SJCRH30 (cell line): ENCODE measurements at places on chromosomes 16 and 17. TPM values are rescaled to one million over a fixed set of nuclear protein-coding genes. Genes with fewer than 3 reads are reported as not detected.
A peak's percentile ranks its signal among the peaks of the same experiment; 100 is the strongest.

DNA sequence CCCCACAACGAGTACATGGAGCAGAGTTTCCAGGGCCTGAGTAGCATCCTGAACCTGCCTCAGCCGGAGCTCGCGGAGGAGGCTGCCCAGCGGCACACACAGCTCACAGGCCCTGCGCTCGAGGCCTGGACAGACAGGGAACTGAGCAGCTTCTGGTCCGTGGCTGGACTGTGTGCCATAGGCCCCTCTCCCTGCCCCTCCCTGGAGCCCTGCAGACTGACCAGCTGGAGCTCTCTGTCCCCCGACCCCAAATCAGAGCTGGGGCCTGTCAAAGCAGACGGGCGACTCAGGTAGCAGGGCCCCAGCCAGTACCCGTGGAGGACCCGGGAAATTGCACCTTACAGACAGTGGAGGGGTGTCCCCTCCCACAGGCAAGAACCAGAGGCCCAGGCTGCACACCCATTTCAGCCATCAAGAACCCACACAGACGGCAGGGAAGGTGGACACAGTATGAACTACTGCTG, 13.0 kb downstream of the MRPL27 start:
- peaks cover 6% of the 10 kb centered on the region for H3K36me3 ChIP-seq
- H3K4me1 ChIP-seq = no peaks in the 10 kb centered on the region
- H3K27ac ChIP-seq = no peak overlapping the region
- no peak for DNase-seq

GRCh38 chr16:11670171-11671131, 2.2 kb downstream of the SNN start:
- H3K4me1 ChIP-seq = peaks cover 18% of the 10 kb centered on the region
- DNase-seq = no peak
- no peak overlapping the region for H3K27ac ChIP-seq
- H3K36me3 ChIP-seq = no peaks in the 10 kb centered on the region
- H3K4me3 ChIP-seq = no peak overlapping the region
- no peaks in the 10 kb centered on the region for H3K27me3 ChIP-seq

- H3K27me3 ChIP-seq = no peaks in the 10 kb centered on the region
- H3K4me1 ChIP-seq = no peaks in the 10 kb centered on the region
- DNase-seq = no peak
- H3K4me3 ChIP-seq = no peak overlapping the region
These were observed 278.6 kb downstream of the HAPSTR1 start for GRCh38 chr16:9370061-9370491.

GRCh38 chr17:78884148-78884825, 18.7 kb downstream of the CEP295NL start:
- H3K4me3 ChIP-seq = peak overlapping the region; percentile 48
- H3K36me3 ChIP-seq = no peaks in the 10 kb centered on the region
- peak; percentile 56 for DNase-seq

GRCh38 chr16:2774161-2774891, 2.8 kb downstream of the ELOB start:
- no peak overlapping the region for H3K27ac ChIP-seq
- H3K4me3 ChIP-seq = no peak overlapping the region
- H3K36me3 ChIP-seq = peaks cover 38% of the 10 kb centered on the region
- peaks cover 8% of the 10 kb centered on the region; the same call in 1 of the 2 replicates for H3K4me1 ChIP-seq

DNA sequence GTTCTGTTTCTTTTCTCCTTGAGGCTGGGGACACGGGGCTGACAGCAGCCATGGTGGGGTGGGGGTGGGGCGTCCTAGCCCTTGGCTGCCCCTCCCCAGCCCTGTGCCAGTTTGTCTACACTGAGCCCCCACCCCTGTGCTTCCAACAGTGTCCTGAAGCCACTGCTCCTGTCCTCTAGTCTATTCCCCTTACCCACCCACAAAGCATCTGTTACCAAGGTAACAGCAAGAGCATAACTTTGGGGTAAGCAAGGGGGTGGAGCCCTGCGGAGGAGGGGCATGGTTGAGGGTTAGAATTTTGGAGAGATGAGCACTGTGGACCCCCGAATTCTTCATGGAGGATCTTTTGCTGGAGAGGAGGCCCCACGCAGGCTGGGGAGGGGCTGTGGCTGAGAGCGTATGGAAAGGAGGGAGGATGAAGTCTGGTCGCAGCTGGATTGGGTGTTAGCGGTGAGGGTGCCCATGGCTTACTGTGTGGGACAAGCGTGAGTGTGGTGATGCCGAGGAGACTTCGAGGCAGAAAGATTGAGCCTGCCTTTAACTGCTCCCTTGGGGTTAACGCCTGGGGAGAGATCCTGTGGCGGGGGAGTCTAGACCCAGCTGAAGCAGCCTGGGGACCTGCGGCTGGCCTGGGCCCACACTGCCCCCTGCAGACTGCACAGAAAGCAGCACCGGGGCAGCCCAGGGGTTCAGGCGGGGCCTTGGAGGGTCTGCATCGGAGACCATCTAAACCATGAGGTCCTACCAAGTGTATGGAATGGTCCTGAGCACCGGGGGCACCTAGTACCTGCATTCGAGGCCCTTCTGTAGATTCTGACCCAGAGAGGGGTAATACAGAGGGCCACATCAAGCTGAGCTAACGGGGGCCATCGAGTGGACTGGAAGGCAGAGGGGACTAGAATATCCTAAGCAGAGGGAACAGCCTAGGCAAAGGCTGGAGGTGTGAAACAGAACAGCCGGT, 6.1 kb upstream of the STAC2 start:
- peak; percentile 73 for DNase-seq
- no peaks in the 10 kb centered on the region for H3K27me3 ChIP-seq
- H3K27ac ChIP-seq = no peak overlapping the region
- H3K36me3 ChIP-seq = no peaks in the 10 kb centered on the region
- H3K4me3 ChIP-seq = peak overlapping the region; percentile 30
- H3K4me1 ChIP-seq = peaks cover 17% of the 10 kb centered on the region

GRCh38 chr16:82761236-82761635, 134.5 kb downstream of the CDH13 start:
- H3K36me3 ChIP-seq = no peaks in the 10 kb centered on the region
- no peaks in the 10 kb centered on the region for H3K27me3 ChIP-seq
- H3K4me1 ChIP-seq = no peaks in the 10 kb centered on the region
- no peak overlapping the region for H3K27ac ChIP-seq
- no peak overlapping the region for H3K4me3 ChIP-seq

DNA sequence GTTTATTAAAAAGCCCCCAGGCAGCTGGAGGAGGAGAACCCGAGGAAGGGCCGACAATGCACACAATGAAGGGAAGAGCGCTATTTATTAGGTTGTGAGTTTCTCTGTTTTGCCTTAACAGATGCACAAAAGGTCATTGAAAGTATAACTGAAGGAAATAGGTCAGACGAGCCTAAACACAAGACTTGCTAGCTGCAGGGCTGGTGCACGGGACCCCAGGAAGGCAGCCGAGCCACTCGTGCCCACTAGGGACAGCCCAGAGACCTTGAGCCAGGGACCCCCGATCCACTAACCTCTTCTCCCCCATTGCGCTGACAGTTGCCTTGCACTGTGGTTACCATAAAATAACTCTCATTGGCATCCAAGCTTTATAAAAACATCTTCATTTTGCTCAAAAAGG, 11.3 kb downstream of the LITAFD start:
- H3K4me3 ChIP-seq = no peak overlapping the region
- H3K27me3 ChIP-seq = no peaks in the 10 kb centered on the region
- no peak for DNase-seq
- H3K36me3 ChIP-seq = peaks cover 57% of the 10 kb centered on the region
- no peak overlapping the region for H3K27ac ChIP-seq

- no peak overlapping the region for H3K27ac ChIP-seq
- no peaks in the 10 kb centered on the region for H3K36me3 ChIP-seq
- no peak overlapping the region for H3K4me3 ChIP-seq
- no peak for DNase-seq
- no peaks in the 10 kb centered on the region for H3K4me1 ChIP-seq
These were observed 55.0 kb upstream of the TEX2 start for GRCh38 chr17:64318068-64318467.

GRCh38 chr17:21090902-21091618, 35.7 kb upstream of the DHRS7B start:
- DNase-seq = no peak
- no peak overlapping the region for H3K27ac ChIP-seq
- no peaks in the 10 kb centered on the region for H3K27me3 ChIP-seq
- no peak overlapping the region for H3K4me3 ChIP-seq
- peaks cover 55% of the 10 kb centered on the region for H3K36me3 ChIP-seq

DNA sequence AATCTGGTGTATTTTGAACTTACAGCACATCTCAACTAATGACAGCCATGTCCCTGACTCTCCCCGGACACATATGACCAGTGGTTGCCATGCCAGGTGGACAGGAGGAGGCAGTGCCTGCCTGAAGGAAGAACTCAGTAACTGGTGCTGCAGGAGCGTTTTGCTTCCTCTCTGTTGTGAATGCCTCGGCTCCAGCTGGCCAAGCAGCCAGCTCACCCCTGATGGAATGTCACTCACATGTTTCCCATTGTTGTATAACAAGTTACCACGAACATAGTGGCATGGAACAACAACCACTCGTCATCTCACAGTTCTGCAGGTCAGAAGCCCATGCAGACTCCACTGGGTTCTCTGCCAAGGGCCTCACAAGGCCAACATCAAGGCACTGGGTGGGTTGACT, 20.1 kb upstream of the IRF8 start:
- DNase-seq = no peak
- no peaks in the 10 kb centered on the region for H3K36me3 ChIP-seq
- no peak overlapping the region for H3K27ac ChIP-seq
- no peaks in the 10 kb centered on the region for H3K27me3 ChIP-seq
- H3K4me1 ChIP-seq = no peaks in the 10 kb centered on the region

DNA sequence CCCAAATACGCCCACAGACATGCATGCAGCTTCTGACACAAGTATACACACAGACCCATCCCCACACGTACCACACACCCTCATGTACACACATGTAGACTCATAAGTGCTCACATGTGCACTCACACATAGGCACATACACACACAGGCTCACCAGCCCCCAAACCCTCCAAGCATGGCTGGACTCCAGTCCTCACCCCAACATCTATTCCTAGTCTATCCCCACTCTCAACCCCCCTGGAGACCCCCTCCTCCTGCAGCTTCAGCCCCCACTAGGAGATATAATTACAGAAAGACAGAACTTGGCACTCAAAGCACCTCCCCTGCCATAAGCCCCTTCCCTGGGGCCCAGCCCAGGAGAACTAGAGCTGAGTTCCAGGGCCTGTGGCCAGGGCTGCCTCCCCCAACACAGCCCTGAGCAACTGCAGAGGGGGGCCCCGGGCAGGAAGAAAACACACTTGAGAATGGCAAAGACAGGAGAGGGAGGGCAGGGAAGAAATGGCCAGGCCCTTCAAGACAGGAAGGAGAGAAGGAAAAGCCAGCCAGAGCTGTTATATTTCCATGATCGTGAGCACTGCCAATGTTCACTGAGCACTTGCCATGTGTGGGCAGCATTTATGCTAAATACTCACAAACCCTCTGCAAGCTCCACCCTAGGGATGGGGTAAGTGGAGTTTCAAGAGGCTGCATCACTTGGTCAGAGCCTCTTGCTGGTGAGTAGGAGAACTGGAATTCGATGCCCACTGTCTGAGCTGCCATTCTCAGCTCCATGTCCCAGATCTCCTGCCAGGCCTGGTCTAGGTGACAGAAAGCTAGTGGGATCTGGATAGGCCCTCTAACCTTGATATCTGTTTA, 224.5 kb downstream of the ZNF423 start:
- H3K4me3 ChIP-seq = no peak overlapping the region
- H3K27ac ChIP-seq = no peak overlapping the region
- no peaks in the 10 kb centered on the region for H3K4me1 ChIP-seq
- DNase-seq = no peak
- H3K36me3 ChIP-seq = no peaks in the 10 kb centered on the region

DNA sequence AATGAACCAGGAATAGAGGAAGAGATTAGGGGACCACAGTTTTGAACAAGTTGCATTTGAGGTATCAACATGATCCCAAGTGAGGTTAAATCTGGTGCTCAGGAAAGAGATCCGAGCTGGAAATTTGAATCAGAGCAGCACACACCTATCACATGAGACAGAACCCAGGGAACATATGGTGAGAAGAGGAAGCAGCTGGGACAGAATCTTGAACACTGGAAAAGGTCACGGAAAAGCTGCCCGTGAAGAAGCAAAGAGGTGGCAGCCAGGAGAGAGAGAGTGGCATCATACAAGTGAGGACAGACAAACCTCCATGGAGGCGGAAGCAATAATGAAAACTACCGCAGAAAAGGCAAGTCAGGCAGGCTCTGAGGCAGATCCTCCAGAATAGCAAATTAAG, 36.1 kb downstream of the USP31 start:
- H3K4me1 ChIP-seq = no peaks in the 10 kb centered on the region
- H3K27ac ChIP-seq = no peak overlapping the region
- no peaks in the 10 kb centered on the region for H3K36me3 ChIP-seq
- no peak for DNase-seq
- no peaks in the 10 kb centered on the region for H3K27me3 ChIP-seq

GRCh38 chr17:78562734-78563133, 14.5 kb downstream of the DNAH17 start:
- peaks cover 23% of the 10 kb centered on the region for H3K36me3 ChIP-seq
- H3K27ac ChIP-seq = peak overlapping the region; percentile 82
- peaks cover 49% of the 10 kb centered on the region for H3K4me1 ChIP-seq
- DNase-seq = no peak

DNA sequence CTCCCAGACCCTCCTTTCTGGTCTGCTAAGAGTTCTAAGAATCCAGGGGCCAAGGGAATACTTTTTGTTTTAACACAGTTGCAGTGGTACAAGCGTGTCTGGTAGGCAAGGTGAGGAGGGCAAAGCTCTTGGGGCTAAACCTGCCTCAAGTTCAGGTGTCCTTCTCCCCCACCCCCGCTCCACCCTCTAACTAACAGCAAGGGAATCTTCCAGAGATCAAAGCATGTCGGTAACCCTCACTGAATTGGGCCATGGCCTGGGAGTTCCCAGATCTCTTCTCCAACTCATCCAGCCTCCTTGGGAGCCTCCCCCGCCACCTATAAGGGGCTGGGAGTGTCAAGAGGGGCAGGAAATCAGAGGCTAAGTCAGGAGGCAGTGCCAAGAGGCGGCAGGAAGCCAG, 55.7 kb upstream of the TAC4 start:
- H3K4me1 ChIP-seq = peaks cover 6% of the 10 kb centered on the region; the same call in 1 of the 2 replicates
- H3K27ac ChIP-seq = no peak overlapping the region

DNA sequence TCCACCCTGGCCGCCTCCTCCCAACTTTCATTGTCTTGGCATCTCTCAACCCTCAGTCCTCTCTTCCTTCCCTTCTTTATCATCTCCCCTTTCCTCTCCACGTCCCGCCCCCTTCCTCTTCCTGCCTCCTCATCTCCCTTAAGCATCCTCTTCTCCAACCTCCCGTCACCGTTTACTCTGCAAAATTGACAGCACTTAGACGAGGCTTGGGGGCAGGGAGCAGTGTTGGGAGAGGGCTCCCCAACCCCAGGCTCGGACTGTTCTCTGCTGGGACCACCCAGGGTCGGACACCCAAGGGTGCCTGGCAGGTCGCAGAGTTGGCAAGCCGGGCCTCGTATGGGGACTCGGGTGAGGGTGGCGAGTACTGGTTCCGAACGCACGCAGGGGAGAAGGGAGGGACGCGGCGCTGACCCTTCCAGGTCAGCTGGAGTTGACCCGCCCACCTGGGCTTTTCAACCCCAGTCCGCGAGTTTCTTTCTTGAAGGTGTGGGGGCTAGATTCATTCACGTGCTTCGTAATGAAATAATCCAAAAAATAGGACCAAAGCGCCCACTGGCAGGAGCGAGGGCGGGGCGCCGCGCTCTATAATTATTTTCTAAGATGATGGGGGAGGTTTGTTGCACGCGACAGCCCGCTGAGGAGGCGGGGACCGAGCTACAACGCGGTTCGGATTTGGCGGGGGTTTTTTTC, 775 bp upstream of the PAGR1 start:
- H3K4me1 ChIP-seq = peaks cover 9% of the 10 kb centered on the region
- H3K4me3 ChIP-seq = peak overlapping the region; percentile 79
- H3K27ac ChIP-seq = peak overlapping the region; percentile 62
- peaks cover 6% of the 10 kb centered on the region; the same call in 1 of the 2 replicates for H3K36me3 ChIP-seq
- no peaks in the 10 kb centered on the region for H3K27me3 ChIP-seq

Gene CARD14
- 0.32 and 0.33 TPM in 2 replicates for total RNA-seq

Gene TOX3
- total RNA-seq = 15.4 and 18.6 TPM in 2 replicates

Gene GSE1
- total RNA-seq = 31.1 and 33.8 TPM in 2 replicates

Gene BAIAP2
- 22.1 and 26.0 TPM in 2 replicates for total RNA-seq
